ENCODE measurements at places on chromosomes 5 and 9.

DNA sequence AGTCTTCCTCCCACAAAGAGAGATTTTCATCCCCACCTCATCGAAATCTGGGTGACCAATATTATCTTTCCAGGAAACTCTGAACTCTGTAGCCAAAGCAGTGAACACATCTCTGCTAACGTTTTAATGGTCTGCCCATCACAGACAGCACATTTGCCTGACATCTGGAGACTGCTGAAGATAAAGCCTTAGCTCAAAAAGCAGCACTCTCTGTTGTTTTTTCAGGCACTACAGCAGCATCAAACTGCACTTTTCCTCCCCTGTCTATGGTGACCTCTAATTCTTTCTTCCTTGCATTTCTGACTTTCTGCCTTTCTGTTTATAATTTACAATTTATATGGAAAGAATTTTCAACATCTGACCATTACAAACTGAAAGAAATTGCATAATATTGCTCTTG is 66.8 kb downstream of the RAB3C start:
- no peak for DNase-seq

DNA sequence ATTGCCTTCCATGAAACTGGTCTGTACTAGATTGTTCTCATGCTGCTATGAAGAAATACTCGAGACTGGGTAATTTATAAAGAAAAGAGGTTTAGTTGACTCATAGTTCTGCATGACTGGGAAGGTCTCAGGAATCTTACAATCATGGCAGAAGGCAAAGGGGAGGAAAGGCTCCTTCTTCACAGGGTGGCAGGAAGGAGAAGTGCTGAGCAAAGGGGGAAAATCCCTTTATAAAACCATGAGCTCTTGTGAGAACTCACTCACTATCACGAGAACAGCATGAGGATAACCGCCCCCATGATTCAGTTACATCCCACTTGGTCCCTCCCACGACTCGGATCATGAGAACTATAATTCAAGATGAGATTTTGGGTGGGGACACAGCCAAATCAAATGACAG is 163.2 kb downstream of the RFK start:
- no peak for DNase-seq

- DNase-seq = no peak
Measured at GRCh38 chr5:99928490-99928889, 606.7 kb upstream of the FAM174A start.

DNA sequence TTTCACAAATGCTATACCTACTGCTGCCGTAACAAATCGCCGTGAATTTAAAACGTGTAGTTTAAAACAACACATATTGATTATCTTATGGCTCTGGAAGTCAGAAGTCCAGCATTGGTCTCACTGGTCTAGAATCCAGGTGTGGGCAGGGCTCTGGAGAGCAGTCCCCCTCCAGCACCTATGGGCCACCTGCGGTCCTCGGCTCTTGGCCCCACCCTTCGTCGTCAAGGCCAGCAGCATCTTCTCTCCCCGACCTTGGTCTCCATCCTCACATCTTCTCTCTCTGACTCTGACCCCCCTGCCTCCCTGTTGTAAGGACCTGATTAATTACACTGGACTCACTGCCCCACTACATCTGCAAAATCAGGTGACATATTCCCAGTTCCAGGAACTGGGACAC is 106.4 kb upstream of the COL5A1 start:
- no peak for DNase-seq

DNA sequence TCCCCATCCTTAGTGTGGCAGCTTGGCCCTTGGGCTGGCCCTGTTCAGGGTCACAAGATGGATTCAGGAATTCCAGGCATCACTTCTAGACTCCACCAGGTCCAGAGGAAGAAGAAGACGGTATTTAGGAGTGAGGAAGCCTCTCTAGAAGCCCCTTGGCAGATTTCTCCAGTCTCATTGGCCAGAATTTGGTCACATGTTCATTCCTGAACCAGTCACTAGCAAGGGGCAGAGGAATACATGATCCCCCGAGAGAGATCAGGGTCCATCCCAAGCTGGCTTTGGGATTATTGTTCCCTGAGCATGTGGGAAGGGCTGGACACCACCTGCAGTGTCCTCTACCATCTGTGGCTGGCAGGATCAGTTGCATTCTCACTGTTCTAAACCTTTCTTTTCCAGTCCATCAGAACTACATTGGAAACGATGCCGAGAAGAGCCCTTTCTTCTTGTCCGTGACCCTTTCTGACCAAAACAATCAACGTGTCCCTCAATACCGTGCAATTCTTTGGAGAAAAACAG is 48.5 kb downstream of the GARNL3 start:
- no peak for DNase-seq

- DNase-seq = no peak
Measured at GRCh38 chr5:132239776-132240175, 12.1 kb upstream of the P4HA2 start.

DNA sequence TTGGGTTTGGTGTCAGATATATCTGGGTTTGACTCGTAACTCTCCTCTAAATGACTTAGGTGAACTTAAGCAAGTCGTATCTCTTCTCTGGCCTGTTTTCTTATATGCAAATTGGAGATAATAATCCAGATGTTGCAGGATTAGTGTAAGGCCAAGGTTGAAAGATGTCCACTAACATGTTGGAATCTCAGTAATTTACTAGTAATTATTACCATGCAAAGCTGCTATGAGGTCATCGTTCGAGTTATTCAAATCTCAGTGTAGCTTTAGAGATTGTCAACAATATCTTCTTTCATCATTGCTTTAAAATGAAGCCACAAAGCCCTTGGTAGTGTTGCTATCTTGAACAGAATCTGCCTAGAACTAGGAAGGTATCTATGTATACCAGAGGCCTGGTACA is 437.7 kb upstream of the KLF4 start:
- DNase-seq = no peak

DNA sequence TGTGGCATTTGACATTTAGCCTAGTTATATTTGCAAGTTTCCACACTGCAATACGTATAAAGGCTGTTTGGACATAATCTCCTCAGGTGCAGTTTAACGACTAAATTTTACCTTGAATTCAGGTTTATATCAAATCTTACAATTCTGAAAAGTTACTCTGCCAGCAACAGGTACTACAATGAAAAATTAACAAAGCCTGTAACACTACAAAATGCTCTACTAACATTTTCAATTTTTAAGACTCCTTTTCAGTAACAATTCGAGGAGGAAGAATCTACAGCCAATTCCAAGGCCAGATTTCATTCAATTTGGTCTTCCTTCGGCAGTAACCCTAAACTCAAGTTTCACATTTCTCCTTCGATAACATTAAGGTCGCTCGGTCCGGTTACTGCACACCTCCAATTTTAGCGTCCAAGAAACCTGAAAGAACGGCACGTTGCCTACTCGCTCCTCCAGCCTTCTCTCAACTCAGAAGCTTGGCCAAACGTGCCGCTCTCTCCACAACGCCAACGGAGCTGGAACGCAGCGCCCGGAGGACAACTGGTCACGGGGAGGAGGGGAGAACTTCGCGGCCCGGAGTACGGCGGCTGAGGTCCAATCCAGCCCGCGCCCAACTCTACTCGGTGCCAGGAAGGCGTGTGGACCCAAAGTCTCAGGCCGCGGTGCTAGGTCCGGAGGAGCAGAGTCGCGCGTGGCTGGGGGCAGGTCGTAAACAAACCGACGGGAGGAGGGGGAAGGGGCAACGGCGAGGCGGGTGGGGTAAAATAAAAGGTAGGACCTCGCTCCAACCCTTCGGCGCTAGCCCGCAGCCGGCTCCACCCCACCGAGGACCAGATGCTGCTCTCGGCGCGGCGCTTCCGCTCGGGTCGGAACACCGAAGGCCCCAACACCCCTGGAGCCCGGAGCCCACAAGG is 681 bp downstream of the FNIP1 start:
- peak; percentile 5 for DNase-seq

DNA sequence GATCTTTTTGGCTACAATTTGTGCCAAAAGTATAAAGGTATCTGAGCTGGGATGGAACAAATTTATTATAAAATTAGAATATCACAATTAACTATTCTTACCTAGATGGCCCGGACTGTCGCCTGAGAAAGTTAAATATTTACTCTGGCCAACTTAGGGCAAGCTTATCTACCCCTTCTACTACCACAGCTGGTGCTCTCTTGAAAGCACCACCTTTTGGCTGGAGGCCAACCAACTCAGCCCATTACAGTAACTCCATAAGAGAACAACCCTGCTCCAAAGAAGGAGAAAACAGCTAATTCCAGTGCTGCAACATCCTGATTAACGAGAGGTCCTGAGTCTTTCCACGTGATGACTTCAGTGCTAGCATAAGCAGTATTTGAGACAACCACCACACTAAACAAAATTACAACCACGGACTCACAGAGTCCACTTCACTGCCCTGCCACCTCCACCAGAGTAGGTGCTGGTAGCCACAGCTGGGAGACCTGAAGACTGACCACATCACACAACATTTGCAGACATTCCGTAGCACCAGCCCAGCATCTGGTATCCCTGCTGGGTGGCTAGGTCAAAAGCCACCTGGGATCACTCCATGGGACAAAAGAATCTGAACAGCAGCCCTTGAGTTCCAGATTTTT is 43.2 kb downstream of the RGMB start:
- no peak for DNase-seq

GRCh38 chr5:106860398-106861044 is 810.2 kb downstream of the EFNA5 start:
- DNase-seq = no peak

- no peak for DNase-seq
Measured at GRCh38 chr5:139593716-139594319, 32.7 kb downstream of the UBE2D2 start.

DNA sequence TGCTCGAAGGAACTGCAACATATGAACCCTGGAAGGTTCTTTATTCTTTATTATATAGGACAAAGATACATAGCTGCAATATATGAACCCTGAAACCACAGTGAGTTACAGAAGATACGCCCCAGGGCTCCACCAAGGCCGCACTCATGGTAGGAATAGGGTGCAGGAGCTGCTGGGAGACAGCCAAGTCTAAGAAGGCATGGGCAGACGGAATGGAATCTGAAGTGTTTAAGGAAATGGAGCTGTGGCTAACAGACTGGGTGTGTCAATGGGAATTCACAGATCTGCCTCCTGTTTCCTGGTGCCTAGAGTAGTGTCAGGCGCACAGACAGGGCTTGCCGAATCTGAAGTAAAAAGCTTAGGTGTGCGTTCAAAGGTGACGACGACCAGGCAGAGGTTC is 286.4 kb downstream of the DENND1A start:
- DNase-seq = no peak

DNA sequence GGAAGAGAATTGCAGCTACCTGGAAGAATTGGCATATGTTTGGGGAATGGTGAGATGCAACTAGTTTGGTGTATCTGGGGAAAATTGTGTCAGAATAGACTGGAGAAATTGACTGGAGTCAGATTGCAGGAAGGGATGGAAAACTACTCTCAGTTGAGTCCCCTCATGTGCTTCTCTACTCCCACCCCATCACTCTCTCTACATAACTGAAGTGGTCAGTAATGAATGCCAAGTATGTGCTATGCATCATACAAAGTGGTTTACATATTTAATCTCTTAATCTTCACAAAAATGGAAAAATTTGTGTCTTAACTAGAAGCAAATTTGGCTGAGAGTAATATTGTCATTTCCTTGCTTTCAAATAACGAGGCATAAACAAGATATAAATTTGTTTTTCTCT is 146.4 kb upstream of the TNC start:
- no peak for DNase-seq

DNA sequence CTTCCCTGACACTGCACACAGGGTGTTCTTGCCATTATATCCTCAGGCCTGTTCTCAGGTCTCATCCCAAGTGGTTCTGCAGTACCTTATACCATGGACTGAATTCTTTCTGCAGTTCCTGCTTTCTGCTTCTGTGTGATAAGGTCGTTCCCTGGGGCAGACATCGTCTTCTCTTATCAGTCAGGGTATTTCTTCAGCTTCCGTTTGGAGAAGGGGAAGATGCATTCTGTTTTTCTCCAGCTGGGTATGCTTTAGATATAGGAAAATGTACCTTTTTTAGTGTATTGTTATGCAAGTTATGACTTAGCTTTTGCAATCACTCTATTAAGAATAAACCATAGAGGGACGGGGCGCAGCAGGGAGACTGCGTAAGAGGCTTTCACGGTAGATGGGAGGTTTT is 31.1 kb downstream of the RALGPS1 start:
- DNase-seq = no peak

DNA sequence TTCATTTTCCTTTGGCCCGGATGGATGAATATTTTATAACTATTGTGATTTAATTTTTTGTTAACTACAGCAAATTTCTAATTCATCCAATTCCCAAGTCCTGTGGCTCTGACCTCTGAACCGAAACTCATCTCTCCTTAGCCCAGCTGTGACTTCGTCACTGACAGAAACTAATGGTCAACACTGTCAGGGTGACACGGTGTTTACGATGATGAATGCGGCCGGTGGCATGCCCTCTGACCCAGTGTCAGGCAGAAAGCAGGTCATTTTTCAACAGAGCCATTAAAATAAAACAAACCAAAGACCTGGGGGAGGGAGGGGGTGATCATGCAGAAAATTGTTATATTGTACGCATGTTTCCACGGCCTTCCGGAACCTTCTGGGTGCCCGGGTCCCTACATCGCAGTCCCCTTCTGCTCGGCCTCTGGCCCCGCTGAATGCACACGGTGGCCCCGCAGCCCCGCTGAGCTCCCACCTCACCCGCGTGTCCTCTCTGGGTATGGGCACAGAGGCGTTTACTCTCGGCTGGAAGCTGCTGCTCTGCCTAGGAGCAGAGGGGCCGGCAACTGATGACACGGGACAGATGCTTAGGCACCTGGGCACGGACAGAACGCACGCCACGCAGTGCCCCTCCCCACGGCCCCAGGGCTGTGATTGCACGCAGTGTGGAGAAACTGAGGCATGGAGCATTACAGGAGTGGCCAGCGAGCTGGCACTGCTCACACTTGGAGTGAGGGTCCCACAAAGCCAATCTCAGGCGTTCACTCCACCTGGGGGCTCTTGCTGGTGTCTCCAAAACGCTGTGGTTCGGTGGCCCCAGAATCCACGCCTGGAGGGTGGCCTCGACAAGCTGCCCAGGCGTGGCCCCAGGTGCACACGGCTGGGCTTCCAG is 8.1 kb downstream of the CCDC187 start:
- no peak for DNase-seq

- DNase-seq = no peak
Measured at GRCh38 chr9:9387511-9388115, 1225.2 kb downstream of the PTPRD start.

DNA sequence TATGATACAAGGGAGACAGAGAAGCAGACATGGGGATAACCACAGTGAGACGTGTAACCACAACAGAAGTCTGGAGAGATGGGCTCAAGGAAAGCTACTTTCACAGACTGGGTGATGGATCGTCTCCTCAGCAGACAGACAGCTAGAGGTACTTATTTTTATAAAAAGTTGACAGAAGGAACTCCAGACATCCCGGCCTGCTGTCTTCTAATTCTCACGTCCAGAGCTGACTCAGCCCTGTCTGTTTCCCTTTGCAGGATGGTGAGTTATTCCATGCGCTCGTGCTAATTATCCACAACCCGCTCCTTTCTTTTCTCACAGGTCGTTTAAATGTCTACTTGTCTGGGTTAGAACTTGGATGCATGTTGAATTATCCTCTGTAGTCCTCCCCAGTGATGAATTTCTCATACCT is 304.5 kb downstream of the CWC27 start:
- DNase-seq = no peak
